Spinal cord (tissue), 10 donors: ENCODE measurements at places on chromosomes 5 and 9. TPM values are rescaled to one million over a fixed set of nuclear protein-coding genes. Genes with fewer than 3 reads are reported as not detected.

The BTNL3 gene
- polyA plus RNA-seq: not detected

The RASEF gene
- 0.74 TPM for polyA plus RNA-seq

The BTNL8 gene
- not detected for polyA plus RNA-seq

The VCP gene
- 229 TPM for polyA plus RNA-seq

GRCh38 chr9:118975736-118976135 is 393.5 kb downstream of the BRINP1 start:
- no peak for DNase-seq

GRCh38 chr9:35729700-35730485 is 2.1 kb downstream of the TLN1 start:
- peak; percentile 34 for DNase-seq

- no peak for DNase-seq
These were observed 93.1 kb downstream of the ANKRD55 start for GRCh38 chr5:56140073-56140472.

DNA sequence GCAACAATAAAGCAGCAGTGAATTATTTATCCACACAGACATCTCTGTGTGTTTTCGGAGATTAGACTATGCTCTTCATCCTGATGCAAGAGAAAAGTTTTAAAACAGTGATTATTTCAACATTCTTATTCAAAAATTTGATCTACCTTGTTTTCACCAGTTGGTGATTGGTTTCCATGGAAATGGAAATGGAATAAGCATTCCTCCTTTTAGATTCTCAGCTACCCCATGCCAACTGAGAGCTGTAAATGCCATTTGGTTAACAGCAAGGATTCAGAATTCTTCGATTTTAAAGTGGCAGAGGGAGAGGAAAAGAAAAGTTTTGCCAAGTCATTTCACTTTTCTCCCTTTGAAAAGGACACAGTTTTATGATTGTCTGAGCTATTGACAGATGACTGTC is 154.7 kb downstream of the PCSK5 start:
- no peak for DNase-seq

DNA sequence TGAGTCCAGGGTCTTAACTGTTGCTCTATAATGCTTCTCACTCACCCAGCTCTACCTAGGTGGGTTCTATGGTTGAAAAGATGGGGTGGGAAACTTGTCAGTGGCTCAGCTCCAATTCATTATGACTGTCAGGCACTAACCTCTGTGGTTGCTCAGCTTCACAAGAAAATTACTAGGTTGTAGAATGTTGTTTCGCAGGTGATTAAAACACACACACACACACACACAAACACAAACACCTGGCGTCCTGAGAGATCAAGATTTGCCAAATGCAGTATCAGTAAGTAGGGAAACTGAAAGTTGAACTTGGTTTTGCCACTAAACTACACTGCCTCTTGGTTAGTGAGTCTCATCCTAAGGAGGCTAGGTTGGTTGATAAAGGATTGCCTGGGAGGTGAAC is 2.8 kb downstream of the MCCC2 start:
- no peak for DNase-seq
